CD4-positive, alpha-beta T cell treated with Interleukin-12 subunit alpha and Interleukin-12 subunit beta, for 1 hour (primary cell): ENCODE measurements at places on chromosomes 12 and 14.

- DNase-seq = no peak
These were observed 107.0 kb downstream of the VRK1 start for GRCh38 chr14:96904201-96904600.

DNA sequence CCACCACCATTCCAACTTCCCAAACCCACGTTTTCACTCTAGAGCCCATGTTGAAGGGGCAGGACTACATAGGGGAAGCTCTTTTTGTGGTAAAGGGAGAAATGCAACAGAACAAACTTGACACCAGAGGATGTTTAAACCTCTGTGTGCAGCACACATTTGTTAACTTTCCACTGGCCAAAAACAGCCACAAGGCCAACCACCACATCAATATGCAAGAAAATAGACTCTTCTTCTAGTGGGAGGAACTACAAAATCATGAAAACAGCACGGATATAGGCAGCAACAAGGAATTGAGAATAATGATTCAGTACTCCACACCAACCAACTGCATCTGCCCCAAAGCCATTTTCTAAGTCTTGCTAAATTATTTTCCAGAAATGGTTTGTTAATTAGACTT, 66.3 kb upstream of the CEP83 start:
- DNase-seq = no peak

- no peak for DNase-seq
These were observed 135.8 kb downstream of the INSM2 start for GRCh38 chr14:35669782-35670181.

GRCh38 chr12:28088566-28089272, 101.5 kb upstream of the CCDC91 start:
- no peak for DNase-seq

DNA sequence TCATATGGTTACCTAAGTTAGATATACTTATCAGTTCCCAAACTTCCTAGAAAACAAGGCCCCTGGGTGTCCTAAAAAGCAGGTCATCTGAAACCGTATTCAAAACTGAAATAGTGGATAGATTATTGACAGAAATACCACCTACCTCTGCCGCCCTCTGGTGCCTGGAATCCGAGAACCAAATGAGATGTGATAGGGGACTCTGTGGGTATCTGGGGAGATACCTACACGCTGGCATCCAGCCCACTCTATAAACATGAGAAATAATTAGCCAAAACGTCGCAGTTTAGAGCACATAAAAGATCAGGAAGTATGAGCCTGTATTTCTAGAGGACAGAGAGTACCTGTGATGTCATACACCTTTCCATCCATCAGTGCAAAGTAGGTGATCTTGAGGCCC, 4.4 kb downstream of the ORMDL2 start:
- DNase-seq = no peak

- DNase-seq = no peak
These were observed 133.5 kb upstream of the TMEM132C start for GRCh38 chr12:128133321-128134073.

- DNase-seq = no peak
These were observed 34.7 kb upstream of the ADAMTS20 start for GRCh38 chr12:43586646-43587245.

DNA sequence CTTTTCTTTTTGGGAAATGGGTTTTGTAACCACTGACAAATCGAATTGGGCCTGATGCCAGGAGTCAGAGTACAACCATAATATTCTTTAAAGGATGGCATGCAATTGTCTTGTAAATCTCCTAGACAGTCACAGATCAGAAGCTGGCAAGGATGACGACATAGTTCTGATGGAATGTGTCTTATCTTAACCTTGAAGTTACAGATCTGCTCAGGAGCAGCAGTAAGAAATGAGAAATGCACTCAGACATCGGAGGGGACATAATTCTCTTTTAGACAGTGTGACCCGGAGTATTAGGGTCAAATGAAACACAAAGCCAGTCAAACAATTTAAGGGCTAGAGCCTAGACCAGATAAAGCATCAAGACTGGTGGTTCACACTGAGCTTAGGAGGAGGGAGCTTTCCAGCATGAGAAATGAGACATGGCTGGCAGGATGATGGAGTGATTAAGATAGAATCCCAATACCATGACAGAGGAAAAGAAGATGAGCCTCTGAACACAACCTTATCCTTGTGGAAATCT, 17.5 kb downstream of the CBX5 start:
- DNase-seq = no peak

GRCh38 chr14:99539491-99539890, 58.3 kb downstream of the CCNK start:
- no peak for DNase-seq

- no peak for DNase-seq
These were observed 46.2 kb downstream of the TESC start for GRCh38 chr12:117053050-117053400.

GRCh38 chr12:65594409-65594808, 229.9 kb upstream of the HMGA2 start:
- DNase-seq = no peak

DNA sequence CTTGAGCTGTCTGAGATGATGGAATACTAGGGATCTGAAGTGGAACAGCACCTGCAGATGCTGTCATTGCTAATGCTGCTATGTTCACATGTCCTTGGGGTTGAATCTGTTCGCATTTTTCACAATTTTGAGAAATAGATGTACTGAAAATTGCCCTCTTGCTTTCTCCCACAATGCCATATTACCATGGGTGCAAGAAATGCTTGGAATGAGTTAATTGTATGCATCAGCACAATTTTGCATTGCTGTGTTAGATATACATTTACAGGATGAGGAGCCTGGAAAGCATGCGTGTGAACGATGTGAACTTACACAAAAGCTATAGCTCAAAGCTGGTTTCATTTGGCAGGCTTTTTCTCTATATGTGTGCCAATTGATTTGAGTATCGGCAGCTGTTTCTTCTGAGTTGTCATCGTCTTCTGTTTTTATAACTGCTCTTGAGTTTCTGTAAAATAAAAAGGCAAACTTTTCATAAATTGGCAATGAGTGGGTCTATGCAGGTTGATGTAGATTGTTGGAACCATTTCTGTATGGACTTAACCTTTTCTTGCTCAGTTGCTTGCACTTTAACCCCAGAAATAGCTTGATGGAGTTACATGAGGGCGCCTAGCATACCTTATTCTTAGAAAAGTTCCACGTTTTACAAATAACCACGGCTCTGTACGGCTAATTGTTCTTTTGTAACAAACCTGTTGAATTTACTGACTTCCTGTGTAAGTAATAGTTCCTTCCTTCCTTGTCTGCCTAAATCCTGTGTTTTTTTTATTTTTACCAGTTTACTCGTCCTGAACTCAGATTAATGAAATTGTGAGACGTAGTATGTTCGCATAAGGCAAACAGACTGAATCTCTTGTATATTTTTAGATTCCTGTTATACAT, 105.9 kb downstream of the FGD4 start:
- DNase-seq = no peak
